H7 (cell line): ENCODE measurements at places on chromosomes 16 and 17.

DNA sequence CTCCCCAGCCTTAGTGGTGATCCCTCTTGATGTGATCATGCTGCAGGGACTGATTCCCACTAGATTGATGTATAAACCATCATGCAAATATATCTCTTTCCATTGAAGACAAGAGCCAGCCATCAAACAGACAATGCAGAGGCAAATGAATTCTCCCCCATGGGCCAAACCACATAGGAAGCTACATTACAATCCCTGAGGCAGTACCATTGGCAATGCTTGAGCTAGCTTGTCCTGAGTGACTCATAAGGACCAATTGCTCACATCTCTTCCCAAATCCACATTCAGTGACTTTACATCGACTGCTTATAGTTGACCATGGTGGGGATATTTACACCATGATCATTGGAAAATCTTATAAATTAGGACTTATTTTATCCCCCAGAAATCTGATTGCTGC is 242.2 kb downstream of the SHISA9 start:
- no peak for DNase-seq

GRCh38 chr17:73900516-73900915 is 256.3 kb upstream of the SDK2 start:
- DNase-seq = peak; percentile 11

- DNase-seq = no peak
These were observed 366.2 kb upstream of the TNRC6C start for GRCh38 chr17:77592106-77592865.

DNA sequence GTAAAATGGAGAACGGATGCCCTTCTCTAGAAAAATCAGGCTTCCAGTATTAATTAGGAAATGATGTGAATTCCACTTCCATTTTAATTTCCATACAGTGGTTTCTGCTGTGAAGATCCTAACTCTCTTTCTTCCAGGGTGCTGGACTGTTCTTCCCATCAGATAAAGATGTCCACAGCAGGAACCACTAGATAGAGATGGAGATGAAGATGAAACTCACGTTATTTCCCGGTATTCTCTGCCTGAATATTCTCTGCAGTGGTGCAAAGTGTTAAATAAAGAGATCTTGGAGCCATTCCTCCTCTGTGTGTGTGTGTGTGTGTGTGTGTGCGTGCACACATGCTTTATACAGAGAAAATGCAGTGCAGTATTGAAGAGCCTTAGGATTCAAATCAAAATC is 727.5 kb downstream of the KCNJ2 start:
- DNase-seq = no peak

- DNase-seq = peak; percentile 91
These were observed at the start of gene INTS2 for GRCh38 chr17:61927208-61928100. Gene INTS2 (minus strand): TSS chr17:61927982. CDS start chr17:61926644, 1,338 bp downstream.

DNA sequence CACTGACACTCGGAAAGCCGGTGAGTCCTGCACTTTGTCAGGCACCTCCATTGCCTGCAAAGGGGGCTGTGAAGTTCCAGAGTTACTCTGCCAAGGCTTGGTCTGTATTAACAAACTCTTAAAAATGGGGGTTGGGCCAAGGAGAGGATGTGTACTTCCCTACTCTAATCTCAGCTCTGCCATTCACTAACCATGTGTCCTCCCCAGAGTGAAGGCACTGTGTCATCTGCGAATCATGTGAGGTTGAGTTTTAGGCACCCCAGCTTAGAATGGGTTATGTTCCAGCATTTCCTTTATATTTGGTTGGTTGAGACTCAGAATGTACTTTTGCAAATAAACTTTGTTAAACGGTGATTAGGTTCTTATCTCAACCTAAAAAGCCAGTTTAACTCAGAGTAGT is 24.9 kb downstream of the ERCC4 start:
- DNase-seq = no peak
